ENCODE measurements at places on chromosomes 5 and 9.

DNA sequence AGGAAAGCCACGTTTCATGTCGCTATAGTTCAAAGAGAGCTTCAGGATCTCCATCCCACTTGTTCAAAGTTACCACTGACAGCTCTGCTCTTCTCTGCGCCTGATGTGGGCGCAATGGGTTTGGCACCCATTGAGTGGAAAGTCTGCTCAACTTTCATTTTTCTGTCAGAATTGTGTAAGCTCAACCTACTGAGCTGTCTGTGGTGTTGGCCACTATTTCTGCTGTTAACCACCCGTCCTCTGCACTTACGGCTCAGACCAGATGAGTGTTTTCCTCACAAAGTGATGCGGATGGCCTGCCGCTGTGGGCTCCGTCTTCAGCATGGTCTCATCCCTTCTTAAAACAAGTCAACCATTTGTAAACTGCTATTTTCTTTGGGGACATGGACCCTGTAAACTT is 131.2 kb downstream of the WNK2 start:
- DNase-seq, result no peak

DNA sequence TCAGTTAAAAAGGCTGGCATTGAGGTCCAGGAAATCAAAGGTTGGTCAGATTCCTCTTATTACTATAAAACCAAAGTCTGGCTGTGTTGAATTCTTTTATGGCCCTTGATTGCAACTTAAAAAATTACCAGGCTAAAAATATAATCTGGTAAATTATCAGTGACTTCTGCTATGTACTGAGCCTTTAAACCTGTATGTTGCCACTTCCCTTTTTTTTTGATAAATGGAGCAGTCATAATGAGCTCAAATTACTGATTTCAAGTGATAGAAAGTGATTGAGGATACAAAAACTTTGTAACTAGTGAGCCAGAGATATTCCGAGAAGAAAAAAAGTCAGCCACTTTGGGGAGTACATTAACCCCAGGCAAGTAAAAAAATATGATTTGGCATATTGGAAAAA is 100.1 kb downstream of the GIN1 start:
- no peak for DNase-seq

- DNase-seq, result no peak
Measured at GRCh38 chr5:137190441-137190840, 308.7 kb downstream of the SPOCK1 start.

DNA sequence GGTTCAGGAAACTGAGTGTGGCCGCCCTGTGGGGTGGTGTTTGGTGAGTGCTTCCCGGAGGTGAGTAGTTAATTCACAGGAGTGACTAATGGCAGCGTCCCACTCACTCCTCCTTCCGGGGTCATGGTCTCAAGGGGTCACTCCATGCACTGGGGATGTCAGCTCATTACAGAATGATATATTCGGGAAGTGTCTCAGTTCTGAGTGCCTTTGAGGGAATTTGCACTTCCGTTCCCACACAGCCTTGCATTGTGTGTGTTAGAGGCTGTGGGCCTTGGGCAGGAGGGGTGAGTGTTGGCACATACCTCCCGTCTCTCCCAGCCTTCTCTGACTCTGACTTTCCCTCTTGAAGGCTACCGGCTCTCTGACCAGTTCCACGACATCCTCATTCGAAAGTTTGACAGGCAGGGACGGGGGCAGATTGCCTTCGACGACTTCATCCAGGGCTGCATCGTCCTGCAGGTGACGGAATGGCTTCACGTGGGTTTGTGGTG is 10.5 kb upstream of the AHRR start:
- DNase-seq, result peak; percentile 39

GRCh38 chr9:17987189-17987588 is 408.3 kb downstream of the SH3GL2 start:
- DNase-seq, result no peak

- DNase-seq, result no peak
Measured at GRCh38 chr9:73183917-73184861, 32.5 kb downstream of the ANXA1 start.

All from ureter (tissue), 1 donor.